ENCODE measurements at places on chromosomes 5 and 9.

- no peak for DNase-seq
These were observed 9.5 kb upstream of the NKD2 start for GRCh38 chr5:999032-999501.

- DNase-seq: no peak
These were observed 82.3 kb upstream of the TLE4 start for GRCh38 chr9:79489261-79490000.

- no peak for DNase-seq
These were observed 726.4 kb upstream of the FAM174A start for GRCh38 chr5:99808657-99809230.

DNA sequence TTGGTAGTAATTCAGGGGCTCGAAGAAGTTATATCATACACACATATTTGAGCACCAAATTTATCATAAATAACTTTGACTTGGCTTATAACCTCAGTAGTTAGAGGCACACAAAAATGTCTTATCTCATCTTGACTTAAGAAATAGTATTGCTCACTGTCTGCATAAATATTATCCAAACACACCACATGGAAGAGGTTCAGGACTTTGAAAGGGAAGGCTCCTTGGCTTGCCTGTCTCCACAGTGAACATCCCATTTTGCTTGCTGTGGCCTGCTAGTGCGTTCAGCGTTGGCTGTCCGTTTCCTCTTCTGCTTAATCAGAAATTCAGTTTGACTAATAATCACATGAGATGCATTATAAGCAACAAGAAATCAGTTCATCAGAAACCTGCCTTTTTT, 13.9 kb downstream of the GRXCR2 start:
- no peak for DNase-seq

Measured in stimulated activated CD8-positive, alpha-beta memory T cell treated with anti-CD3 and anti-CD28 coated beads, Interleukin-2, amount 100 ng/mL, for 1 hour (primary cell).